ENCODE measurements at places on chromosomes 12 and 14. TPM values are rescaled to one million over a fixed set of nuclear protein-coding genes. Genes with fewer than 3 reads are reported as not detected.

The GPR137C gene
- 2.2 TPM for total RNA-seq

The MYBPC1 gene
- 1.6 TPM for total RNA-seq

The ARHGEF25 gene
- total RNA-seq, result 41.5 TPM

The AQP6 gene
- total RNA-seq, result not detected

The FERMT2 gene
- total RNA-seq, result 82.3 TPM

The POTEM gene
- not detected for total RNA-seq

The CEP170B gene
- 42.2 TPM for total RNA-seq

The MGAT2 gene
- total RNA-seq, result 29.2 TPM

The TBC1D30 gene
- 24.2 TPM for total RNA-seq

The ITGA7 gene
- 99.7 TPM for total RNA-seq

The GYS2 gene
- total RNA-seq, result 0.16 TPM

The POTEG gene
- total RNA-seq, result not detected

All from ureter (tissue), 1 donor.